ENCODE measurements at places on chromosomes 1 and 21.
A peak's percentile ranks its signal among the peaks of the same experiment; 100 is the strongest.

DNA sequence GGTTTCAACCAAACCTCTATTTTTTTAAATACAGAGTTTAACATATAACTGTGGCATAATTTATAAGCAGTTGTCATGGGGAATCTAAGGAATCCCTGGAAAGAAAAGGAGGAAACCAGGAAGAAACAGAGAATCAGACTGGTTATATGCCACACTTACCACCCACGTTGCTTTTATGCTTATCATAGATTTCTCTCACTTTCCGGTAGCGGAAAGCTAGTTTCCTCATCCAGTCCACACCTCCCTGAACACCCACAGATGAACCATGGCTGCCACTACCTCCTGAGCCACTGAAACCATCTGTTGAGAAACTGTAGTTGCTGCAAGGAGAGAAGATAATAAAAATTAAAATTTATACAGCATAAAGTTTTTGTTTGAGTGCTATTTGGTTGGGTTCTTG lies 33.5 kb downstream of the XKR8 start:
- DNase-seq = no peak

- DNase-seq = peak; percentile 95
Measured at GRCh38 chr1:15680561-15681348, 3.4 kb upstream of the PLEKHM2 start.

DNA sequence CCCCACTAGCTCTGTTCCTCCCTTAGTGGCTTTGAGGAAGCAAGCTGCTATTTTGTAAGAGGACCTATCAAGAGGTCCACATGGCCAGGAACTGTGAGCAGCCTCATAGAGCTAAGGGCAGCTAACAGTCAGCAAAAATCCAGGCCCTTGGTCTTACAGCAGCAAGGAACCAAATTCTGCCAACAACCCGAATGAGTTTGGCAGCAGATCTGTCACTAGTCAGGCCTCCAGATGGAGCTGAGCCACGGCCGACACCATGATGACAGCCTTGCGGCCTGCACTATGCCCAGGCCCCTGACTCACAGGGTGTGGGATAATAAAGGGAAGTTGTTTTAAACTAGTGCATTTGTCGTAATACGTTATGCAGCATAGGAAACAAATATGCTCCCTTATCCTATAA lies 28.0 kb upstream of the H3-3A start:
- peak; percentile 99 for DNase-seq

GRCh38 chr1:241701483-241702295 lies 49.6 kb downstream of the WDR64 start:
- peak; percentile 91 for DNase-seq

DNA sequence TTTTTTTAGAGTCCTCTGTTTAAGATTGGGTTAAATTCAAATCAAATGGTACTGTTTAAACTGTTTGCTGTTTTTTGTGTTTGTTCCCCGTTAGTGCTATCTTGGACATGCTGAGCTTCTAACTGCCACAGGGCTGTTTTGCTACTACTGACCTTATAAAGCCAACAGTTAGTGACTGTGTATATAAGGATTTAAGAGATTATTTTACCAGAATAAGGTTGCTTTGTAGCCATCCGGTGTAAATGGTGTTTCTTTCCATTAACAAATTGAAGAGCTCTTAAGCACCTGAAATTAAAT lies 37.0 kb downstream of the ZNF281 start:
- no peak for DNase-seq

GRCh38 chr1:6472391-6472790 lies 6.4 kb upstream of the TNFRSF25 start:
- DNase-seq = no peak

DNA sequence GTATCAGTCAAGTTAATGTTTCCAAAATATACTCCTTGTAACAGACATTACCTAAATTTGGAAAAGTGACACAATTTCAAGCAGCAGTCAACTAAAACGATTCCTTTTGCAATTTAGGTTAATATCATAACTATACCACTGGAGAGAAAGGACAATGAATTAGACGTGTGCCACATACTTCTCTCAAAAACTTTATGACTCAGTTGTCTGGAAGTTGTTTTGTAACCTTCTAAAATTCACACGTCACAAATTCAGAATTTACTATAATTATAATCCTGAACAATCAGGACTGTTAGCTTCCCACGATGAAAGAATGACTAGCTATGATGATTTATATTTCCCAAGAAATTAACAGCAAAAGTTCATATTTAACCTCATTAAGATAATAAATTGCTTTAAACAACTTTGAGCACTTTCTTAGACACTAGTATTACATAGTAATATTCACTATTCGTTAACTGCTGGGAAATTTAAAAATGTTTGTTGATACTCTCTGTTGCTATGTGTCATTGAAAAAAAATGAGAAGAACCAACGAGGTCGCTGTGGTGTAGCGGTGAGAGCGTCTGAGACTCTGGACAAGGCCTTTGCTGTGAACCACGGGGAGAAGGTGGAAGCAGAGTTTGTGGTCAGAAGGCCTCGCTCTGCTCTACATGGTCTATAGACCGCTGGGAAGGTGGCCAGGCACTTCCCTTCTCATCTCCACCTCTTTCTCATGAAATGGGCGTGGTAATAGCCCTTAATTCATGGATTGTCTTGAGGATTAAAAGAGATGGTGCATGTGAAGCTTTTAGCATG lies 27.9 kb upstream of the BATF3 start:
- peak; percentile 30 for DNase-seq

DNA sequence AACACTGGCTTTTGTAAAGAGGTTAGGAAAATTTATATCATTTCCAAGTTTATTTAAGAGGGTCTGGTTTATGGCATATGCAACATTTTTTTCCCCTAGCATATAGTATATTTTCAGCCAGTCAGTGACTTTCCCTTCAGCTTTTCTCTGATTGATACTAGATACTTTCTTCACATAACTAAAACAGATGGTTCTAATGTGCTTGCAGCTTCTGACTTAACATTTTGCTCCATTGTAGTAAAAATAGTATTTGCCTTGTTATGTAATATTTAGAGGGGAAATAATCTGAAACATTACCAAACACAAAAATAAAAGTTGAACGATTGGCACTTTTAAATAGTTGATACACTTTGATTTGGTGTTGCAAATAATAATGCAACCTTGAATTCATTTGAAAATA lies 191.7 kb downstream of the GPR52 start:
- DNase-seq = no peak

- peak; percentile 80 for DNase-seq
Measured at GRCh38 chr1:193260056-193260745, 73.8 kb upstream of the B3GALT2 start.

DNA sequence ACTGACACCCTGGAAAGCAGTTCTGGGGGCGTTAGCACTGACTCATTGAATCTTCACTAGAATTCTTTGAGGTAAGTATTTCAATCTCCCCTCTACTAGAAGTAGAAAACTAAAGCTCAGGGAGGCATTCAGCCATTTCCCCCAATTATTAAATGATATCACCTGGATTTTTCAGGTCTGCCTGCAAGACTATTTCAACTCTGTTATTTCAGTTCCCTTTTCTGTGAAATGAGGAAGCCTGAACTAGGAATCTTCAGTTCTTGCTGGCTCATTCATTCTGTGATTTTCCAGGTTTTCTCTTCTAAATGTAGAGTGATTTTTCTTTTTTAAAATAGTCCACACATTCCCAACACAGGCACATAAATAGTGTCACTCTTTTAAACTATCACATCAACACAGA lies 337.0 kb upstream of the NR5A2 start:
- DNase-seq = no peak

- no peak for DNase-seq
Measured at GRCh38 chr1:21621761-21622436, 47.3 kb downstream of the RAP1GAP start.

GRCh38 chr1:109046671-109047070 lies 4.8 kb upstream of the WDR47 start:
- no peak for DNase-seq

GRCh38 chr1:94715321-94715720 lies 104.8 kb upstream of the SLC44A3 start:
- no peak for DNase-seq

DNA sequence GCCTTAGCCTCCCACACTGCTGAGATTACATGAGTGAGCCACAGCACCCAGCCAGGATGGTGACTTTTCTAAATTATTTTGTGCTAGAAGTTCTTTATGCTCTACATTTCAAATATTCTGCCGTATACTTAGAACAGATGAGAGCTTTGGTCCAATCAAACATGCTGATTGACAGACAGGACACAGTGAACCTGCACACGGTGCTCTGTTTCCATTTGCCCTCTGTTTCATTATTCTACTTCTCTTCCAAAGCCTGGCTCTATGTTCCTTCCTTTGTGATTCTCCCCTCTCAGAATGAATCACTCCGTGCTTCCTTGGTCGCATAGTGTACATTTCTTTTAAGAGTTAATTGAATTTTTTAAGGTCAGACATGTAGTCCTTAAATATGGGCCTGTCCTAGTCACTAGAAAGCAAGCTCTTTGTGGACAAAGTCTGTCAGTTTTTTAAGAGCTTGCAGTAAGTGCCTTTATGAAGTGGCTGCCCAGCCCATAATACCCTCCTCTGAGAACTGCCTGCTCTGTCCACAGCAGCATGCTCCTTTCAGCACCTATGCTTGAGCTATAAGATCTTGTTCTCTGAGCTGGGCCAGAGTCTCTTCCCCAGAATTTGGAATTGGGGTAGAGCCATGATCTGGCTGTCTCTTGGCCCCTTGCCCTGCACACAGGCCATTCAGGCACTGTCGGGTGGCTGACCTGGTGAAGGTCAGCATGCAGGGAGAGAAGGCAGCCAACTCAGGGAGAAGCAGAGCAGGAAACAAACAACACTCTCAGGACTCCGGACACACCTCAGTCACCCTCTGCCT lies 66.8 kb upstream of the SLC44A3 start:
- DNase-seq = no peak

GRCh38 chr1:225577241-225577640 lies 75.7 kb downstream of the ENAH start:
- no peak for DNase-seq

- DNase-seq = no peak
Measured at GRCh38 chr1:3133686-3134085, 64.7 kb downstream of the PRDM16 start.

GRCh38 chr21:45631540-45631939 lies 12.0 kb upstream of the PCBP3 start:
- no peak for DNase-seq

DNA sequence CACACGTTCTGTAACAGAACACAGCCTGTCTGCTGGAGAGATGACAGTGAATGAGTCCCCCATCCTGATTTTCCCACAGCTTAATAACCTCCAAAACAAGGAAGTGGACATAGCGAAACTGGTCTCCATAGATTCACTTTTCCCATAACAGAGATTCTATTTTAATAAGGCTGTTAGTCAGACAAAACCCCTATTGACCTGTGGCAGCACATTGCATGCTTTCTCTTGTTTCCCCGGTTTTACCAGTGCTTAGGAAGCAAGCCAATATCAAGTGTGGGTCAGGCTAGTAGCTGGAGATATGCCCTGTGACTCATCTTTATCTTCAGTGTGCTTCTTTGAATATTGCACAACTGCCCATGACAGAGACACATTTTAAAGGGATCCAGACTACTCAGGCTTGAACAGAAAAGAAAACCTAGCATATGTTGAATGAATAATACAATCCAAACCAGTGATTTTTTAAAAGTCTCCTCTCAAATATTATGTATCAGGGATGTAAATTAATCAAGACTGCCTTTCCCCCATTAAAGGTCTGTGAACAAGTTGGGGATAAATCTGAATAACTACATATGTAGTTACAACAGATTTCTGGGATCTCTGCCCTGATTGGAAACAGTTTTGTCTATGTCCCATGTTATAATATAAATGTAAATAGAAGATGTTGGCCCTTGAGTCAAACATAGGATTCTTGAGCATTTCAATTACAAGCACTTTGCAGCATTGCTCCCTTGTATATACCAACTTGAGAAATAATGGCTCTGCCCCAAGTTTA lies 11.9 kb upstream of the CLDN8 start:
- peak; percentile 96 for DNase-seq

DNA sequence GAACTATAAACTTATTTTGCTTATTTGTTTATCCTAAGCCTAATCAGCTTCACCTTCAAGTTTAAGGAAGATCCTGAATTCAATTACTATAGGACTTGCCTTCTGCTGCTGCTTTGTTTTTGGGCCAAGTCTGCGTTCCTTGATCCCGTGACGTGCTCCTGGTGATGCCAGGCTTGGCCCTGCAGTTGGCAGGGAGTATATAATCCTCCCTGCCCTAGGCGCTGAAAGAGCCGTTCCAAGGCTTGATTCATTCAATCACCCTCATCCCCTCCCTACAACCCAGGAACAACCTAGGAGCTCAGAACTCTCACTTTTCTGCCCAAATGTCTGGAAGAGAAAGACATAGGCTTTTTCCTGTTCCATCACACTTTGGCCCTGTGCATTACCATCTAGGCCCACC lies 12.4 kb upstream of the LRRN2 start:
- no peak for DNase-seq

GRCh38 chr1:59011663-59012062 lies 227.8 kb upstream of the JUN start:
- DNase-seq = no peak

DNA sequence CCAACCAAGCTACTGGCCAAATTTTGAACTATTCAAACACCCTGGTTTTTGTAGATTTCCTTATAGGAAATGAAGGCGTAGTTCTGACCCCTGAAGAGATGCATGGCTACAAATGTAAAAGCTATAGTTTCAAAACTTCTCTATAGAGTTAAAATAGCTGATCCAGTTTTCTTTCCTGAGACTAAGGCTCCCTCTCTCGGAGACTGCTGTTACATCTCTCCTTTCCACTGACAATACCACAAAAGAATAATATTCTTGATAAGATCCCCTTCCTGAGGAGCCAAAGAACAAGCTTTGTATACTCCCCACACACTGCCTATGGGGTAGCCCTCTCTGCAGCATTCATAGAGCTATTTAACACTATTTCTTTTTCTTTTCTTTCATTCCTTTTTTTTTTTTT lies 6.7 kb upstream of the CFAP126 start:
- no peak for DNase-seq

DNA sequence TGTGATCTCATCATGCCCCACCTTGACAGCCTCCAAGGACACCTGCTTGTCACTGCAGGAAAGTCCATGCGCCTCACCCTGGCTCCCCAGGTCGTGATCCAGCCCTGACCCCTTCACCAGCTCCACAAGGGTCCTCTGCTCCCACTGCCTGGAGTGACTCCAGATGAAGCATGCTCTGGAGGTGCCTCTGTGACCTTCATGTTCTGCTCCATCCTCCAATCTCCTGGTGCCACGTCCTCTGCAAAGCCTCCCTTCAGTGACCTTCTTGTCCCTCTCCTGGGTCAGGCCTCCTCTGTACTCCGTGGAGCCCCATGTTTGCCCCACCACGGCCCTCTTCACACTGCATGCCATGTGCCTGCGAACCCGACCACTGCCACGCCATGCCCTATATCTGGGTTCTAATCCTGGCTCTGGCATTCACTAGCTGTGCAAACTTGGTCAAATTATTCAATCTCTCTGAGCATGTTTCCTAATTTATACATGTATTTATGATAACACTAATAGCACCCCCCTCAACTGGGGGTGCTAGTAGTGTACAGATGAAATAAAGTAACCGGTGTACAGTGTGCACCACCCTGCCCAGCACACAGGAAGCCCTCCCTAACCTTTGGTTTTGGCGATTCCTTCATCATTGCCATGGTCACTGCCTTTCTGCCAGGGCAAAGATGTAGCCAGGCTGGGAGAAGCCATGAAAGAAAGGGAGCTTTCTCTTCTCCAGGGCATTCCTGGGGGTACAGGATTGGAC lies 77.4 kb downstream of the STUM start:
- no peak for DNase-seq

GRCh38 chr1:206907304-206907991 lies 10.2 kb downstream of the IL24 start:
- no peak for DNase-seq

GRCh38 chr1:155168456-155169210 lies 4.5 kb downstream of the KRTCAP2 start:
- DNase-seq = no peak

GRCh38 chr1:212401042-212401441 lies 13.6 kb downstream of the PACC1 start:
- DNase-seq = no peak

GRCh38 chr1:93908394-93909145 lies 660 bp downstream of the GCLM start:
- no peak for DNase-seq
